ENCODE measurements at places on chromosomes 12 and 14.

DNA sequence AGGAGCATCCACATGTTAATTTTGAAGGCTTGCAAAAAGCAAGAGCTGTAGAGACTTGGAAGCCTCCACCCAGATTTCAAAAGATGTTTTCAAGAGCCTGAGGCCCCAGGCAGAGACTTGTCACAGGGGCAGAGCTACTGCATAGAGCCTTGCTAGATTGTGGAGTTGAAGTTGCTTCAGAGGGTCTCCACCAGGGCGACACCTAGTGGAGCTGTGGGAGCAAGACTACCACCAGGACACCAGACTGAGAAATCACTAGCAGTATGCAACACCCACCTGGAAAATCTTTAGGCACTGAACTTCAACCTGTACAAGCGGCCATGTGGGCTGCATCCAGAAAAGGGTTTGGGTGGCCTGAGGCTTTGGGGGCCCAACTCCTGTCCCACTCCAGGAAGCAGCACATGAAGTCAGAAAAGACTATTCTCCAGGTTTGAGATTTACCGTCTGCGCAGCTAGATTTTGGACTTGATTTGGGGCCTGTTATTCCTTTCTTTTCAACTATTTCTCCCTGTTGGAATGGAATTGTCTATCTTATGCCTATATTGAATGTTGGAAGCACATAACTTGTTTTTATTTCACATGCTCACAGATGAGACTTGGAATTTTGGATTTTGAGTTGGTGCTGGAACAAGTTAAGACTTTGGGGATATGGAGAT is 508.6 kb downstream of the FLRT2 start:
- DNase-seq: peak; percentile 64

- no peak for DNase-seq
These were observed 13.3 kb upstream of the OAS3 start for GRCh38 chr12:112924986-112925385.

DNA sequence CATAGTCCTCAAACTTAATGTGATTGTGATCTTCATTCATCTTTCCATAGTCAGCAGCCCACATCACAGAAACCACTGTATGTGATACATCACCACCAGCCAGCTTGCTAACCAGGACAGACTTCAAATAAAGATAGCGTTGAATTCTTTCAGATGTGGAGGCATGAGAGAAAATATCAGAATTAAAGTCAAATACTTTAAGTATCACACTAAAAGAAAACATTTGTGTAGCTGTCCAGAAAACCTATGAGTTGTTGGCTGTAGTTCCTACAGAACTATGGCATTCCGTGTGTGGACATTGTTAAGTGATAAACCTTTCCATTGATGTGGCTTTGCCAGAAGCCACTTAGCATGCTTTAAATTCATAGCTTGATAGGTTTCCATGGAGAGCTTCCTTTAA is 105.1 kb downstream of the LLPH start:
- DNase-seq: no peak

DNA sequence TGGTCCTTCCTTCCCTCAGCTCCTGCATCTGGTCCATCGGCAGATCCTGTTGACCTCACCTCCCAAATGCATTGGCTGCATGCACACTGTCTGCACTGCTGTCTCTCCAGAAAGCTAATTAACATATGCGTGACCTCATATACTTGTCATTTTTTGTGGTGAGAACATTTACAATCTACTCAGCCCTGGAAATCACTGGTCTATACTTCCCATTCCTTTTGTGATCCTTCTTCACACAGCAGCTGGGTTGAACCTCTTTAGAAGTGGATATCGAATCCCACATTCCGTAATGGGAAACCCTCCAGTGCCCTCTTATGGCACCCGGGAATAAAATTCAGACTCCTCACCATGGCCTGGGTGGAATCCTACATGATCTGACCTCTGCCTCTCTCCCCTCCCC is 45.0 kb downstream of the SMOC1 start:
- no peak for DNase-seq

DNA sequence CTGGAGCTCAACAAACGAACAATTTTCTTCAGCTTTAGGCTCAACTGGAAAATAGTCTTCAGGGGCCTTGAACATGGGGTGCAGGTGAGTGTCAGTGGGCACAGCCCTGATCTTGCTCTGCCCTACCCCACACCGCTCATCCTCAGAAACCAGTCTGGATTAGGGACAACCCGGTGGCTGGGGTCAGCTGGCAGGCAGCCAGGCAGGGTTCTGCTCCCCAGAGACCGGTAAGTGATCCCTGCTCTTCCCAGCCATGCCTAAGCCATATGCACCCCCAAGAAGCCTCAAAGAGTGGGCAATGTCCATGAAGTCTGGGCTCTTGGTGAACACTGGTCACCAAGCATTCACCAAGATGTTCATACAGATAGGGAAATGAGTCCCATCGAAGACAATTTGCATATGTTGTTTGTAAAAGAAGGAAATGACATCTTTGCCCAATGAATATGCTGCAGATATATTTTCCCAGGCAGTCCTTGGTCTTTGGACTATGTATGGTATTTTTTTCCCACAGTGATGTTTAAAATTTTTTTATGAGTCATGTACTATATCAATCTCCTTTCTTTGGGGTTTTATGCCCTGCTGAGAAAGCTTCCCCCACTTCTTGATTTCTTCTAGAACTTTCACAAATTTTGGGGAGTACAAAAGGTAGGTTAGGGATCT is 63.9 kb upstream of the VASH1 start:
- peak; percentile 41 for DNase-seq

GRCh38 chr14:75428230-75429104 is 645 bp downstream of the JDP2 start:
- DNase-seq: peak; percentile 63

DNA sequence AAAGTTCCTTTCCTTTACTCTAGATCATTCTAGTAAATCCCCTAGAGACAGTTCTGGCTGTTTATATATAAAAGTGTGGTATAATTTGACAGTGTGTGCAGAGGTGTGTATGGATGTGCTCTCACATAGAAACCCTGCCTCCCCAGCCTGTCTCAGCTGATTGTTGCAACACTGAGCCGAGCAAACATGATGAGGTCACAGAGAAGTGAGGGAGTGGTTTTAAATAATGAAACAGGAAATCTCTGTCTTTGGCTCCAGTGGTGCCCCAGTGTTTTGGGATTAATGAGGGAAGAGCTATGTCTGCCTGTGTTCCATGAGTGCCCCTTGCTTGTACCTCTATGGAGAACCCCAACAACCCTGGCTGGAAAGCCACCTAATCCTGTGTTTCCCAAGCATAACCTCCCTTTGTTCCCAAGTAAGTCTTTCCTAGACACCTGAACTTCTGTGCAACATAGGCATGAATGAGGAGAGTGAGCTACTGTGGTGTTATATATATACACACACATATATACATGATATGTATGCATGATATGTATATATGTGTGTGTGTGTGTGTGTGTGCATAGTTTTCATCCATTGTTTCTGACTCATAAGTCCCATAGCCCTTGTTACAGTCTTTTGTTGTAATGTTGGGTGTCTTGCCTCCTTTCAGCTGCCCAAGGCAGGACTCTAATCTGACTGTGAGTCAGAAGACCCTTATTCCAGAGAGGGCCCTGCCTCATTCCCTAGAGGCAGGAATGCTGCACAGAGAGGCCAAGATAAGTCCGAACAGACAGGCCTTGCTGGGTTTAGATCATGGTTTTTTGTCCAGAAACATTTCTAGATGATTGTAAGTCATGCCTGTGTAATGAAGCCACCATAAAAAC is 18.0 kb downstream of the TRAF3 start:
- DNase-seq: no peak

DNA sequence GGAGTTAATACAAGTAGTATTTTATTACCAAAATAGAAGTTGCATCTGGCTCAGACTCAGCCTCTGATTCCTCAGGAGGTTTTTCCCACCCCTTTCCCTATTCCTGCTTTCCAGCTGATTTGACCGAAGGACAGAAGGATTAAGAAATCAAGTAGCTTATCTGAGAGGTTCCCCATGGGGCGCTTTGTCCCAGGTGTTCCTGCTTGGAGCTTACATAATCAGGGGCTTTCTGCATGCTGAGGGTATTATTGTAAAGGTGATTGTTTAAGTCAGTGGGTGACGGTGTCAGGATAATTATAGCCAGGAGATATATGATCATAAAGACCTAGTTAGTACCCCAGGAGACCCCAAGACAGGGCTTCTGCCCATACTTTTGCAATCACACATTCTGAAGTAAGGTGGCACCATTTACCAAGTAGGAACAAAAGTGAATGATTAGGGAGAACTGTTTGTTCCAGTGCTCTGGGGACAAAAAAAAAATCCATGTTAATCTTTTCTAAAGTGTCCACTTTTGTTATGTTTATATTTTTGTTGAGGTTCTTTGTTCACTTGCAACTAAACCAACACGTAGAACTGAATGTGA is 921.3 kb downstream of the NRXN3 start:
- no peak for DNase-seq

- no peak for DNase-seq
These were observed 86.4 kb downstream of the CAPZA3 start for GRCh38 chr12:18824287-18824686.

Data from activated CD8-positive, alpha-beta memory T cell treated with anti-CD3 and anti-CD28 coated beads for 24 hours (primary cell).